Activated CD4-positive, alpha-beta T cell treated with anti-CD3 and anti-CD28 coated beads for 24 hours (primary cell): ENCODE measurements at places on chromosomes 13 and 19.
A peak's percentile ranks its signal among the peaks of the same experiment; 100 is the strongest.

DNA sequence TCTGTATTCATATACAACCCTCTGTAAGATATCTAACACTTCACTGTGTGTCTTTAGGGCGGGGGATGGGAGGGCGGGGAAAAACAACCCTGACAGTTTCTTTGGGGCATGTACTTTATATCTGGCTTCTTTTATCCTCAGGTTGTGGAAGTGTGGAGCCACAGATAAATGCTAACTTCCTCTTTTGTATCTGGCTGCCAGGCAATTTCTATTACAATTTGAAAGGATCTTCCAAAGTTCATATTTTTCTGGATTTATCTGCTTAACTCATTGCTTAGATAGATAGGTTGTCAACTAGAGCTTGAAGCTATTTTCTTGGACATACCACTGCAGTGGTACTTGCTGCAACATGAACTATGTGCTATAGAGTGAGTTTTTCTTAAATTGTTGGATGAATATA lies 393.0 kb downstream of the LMO7 start:
- DNase-seq = no peak

DNA sequence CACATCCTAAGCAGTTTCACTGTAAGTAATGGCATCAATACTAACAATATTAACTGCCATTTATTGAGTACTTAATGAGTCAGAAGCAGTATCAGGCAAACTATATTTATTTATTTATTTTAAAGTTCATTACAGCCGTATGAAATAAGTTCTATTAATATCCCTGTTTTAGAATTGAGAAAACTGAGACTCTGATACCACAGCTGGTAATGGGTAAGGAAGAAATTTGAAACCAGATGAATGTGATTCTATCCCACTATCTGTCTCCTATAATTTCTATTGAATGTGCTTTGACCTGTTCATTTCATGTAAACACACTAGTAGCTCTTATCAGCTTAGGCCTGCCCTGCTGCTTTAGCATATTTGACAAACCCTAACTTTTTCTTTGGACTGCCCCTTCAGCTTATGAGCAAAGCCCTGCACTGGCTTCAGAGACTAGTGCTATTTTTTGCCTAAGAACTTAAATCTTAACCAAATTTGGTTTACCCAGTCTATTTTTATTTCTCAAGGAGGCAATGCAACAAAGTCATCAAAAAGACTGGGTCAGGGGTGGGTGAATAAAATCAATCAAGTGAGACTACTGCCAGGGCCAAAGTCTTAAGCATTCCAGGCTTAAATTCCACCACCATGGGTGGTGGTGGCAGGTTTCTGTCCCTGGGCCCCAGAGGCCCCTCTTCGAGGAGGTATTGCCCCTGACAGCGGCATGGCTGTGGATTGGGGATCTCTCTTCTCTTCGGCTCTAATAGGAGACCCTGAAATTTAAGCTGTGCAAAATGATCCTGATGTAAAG lies 143.4 kb downstream of the DLEU7 start:
- no peak for DNase-seq

DNA sequence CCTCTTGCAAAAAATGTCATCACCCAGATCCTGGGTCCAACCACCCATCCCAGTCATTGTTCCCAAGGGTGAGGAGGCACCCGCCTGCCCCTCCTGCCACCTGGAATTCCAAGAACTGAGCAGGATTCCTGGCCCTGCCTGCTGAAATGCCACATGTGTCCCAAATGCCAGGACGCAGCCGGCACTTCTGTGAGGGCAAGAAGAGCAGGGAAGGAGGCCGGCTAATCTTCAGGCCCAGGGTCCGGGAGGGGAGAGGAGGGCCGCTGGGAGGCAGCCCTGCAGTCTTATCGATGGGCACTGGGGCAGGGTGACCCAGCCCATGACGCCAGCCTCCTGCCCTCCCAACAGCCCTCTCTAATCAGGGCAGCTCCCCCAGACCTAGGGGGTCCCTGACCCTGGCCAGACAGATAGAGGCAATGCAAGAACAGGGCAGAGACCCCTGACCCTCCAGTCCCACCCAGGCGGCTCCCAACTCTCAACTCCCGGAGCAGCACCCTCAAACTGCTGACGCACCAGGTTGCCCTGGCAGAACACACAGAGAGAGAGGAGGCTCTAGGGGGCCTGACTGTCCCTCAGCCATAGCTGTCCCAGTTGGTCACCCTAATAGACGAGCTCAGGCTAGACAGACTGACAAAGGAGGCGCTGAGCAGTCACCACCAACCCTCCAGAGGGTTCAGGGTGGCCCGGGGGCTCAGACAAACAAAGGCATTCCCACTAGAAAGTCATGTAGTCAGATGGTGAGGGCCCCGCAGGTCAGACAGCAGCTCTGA lies 1.5 kb downstream of the MFSD12 start:
- no peak for DNase-seq

DNA sequence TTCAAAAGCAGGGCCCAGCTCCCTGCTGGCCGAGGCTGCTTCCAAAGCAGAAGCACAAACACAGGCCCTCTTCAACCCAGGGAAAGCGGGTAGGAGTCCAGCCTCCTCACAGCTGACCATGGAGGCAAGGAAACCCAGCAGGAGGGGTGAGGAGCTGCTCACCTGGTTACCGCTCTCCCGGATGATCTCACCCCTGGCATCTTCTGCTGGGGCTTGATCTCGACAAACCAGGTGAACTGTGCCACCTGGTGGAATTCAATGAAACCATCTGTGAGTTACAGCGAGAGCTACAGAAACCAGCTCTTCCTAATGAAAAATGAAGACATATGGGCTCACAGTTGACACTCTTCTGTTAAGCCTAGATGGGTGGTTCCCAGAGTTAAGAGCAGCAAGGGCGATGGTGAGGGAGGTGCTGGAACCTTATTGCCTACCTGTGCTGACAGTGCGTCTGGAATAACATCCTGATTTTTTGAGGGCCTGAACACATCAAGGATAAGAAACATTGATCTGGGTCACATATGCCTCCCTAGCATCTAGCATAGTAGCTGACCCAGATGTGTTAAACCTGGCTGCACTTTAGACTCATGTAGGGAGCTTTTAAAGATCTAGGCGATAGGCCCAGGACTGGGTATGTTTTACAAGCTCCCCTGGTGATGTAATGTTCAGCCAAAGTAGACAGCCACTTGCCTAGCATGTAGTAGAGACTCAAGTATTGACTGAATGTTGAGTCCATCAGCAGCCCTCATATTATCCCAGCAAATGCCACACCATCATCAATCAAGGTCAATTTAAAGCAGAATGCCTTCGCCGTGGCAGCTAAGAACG lies 6.1 kb downstream of the DHRS12 start:
- DNase-seq = no peak

- peak; percentile 49 for DNase-seq
Measured at GRCh38 chr19:28878862-28879566, 333.9 kb downstream of the UQCRFS1 start.

- DNase-seq = no peak
Measured at GRCh38 chr19:1533510-1534150, 9.8 kb downstream of the PLK5 start.
